ENCODE measurements at places on chromosomes 3 and 15.

DNA sequence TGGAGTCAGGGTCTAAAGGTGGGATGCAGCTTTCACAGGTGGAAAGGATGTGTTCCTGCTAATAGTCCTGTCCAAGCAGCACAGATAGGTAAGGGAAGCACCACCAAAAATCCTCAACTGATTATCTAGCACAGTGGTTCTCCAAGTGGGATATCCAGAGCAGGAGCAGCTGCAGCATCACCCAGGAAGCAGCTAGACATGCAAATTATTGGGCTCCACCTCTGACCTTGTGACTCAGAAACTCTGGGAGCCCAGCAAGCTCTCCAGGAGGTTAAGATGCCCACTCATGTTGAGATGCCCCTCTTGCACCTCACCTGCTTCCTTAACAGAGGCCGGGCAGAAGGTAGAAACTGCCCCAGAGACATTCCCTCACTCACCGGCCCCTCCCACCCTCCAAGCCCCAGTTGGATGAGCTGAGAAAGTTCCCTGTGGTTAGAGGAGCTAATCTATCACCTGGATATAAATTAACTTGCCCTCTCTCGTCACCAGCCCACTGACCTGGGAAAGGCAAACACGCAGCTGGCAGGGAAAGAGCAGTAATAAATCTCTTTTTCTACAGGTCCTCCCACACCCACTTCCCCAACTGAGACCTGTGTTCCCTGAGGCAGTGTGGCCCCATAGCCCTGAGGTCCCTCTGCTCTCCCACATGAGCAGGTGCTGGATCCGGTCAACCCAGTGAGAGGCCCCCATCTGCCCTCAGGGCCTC, 39.3 kb downstream of the ADCY5 start:
- DNase-seq, result no peak

- DNase-seq, result no peak
These were observed 77.9 kb downstream of the RPN1 start for GRCh38 chr3:128572644-128573105.

GRCh38 chr3:54659347-54659746, 268.5 kb downstream of the LRTM1 start:
- no peak for DNase-seq

DNA sequence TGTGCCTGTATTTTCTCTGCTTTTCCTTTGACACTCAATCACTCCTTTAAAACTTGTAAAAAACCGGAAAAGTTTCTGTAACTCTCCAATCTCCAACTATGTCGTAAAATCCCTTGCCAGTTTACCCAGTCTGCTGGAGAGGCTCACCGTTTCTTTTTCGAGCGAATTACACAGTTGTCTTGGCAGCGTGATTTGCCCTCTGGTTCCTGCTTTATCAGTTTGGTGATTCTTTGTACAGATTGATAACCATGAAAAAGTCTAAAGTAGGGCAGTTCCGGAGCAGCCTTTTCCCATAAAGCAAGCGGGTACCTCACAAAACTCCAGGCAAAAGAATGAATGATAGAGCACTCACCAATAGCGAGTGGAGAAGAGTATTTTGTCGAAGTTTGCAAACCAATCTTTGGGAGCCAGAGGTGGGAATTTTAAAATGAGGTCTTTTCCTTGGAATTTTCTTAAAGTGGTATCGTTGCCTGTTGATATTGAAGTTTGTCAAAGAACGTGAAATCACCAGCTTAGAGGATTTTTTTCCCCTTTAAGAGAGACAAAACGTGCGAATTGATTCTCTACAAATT, at the start of gene TTC23:
Gene TTC23, minus strand, starts transcription at position 312 of the 572 bp plus-strand sequence. CDS start 20,869 bp downstream, outside the sequence.
- DNase-seq, result no peak

GRCh38 chr3:38004415-38005075, 14.0 kb downstream of the VILL start:
- no peak for DNase-seq

DNA sequence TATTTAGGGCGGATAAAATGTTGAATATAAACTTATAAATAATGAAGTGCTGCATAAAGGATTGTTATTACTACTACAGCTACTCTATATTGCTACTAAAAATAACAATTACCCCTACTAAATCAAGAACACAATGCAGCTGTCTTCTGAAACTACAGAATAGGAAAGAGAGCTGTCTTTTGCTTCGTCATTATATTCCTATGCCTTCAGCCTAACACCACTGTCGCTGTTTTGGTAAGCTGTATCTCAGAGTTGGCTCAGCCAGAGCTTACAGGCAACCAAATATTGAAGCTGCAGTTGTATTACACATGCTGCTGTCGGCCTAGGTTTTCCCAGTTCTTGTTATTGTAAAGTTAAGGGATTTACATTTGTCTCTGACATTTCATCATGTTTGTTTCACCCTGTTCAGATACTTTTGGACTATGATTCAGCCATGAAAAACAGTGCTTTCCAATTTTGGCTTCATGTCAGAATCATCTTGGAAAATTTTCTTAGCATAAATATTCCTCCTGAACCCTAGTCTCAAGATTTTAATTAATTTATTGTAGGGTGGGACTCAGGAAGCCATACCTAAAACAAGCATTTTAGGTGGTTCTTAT, 31.3 kb upstream of the LPP start:
- DNase-seq, result no peak

- DNase-seq, result no peak
These were observed 135.1 kb downstream of the RBPMS2 start for GRCh38 chr15:64640146-64640871.

DNA sequence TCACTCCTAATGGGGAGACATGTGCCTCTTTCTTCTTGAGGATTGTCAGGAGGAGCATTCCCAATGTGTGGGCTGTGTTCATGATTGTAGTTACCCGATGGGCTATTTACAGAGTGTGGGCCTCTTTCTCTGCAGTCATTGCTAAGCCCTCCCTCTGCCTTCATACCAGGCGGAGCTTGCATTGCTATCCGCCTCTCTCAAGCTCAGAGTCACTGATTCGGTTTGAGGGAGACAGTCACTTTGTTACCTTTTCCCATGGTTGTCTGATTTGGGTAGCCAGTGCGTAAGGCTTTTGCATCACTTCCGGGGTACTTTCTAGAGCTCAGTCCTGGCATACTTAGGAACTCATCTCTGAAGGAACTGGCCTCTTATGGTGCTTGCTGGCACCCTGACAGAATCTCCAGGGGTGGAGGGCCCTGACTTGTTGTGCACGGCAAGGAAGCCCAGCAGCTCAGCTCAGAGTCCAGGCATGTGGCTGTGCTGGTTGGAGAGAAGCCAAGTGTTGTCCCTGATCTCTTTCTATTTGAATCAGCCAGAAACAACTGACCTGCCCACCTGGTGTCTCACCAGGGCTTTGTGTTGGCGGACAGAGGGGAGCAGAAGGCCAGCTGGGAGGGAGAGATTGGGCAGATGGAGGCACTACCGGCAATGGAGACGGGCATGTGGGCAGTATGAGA, 79.8 kb downstream of the EPHB1 start:
- DNase-seq, result no peak

- DNase-seq, result no peak
These were observed 61.9 kb downstream of the TM4SF4 start for GRCh38 chr3:149536429-149536828.

DNA sequence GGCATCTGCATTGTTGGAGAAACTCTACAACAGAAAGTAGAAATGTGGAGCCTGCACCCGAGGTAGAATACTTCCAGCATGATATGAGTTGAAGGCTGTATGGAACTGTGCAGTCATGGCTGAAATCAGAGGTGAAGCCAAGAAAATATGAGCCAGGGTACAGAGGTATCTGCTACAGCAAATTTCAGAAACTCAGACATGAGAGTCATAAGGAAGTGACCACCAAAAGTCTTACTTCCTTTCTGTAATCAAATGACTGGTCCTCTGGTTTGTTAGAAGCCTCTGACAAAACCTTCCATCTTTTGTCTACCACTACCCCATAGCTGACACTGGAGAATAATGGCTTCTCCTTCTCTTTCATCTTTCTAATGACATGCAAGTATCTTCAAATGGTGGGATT, 159.4 kb downstream of the TMEM108 start:
- DNase-seq, result no peak

DNA sequence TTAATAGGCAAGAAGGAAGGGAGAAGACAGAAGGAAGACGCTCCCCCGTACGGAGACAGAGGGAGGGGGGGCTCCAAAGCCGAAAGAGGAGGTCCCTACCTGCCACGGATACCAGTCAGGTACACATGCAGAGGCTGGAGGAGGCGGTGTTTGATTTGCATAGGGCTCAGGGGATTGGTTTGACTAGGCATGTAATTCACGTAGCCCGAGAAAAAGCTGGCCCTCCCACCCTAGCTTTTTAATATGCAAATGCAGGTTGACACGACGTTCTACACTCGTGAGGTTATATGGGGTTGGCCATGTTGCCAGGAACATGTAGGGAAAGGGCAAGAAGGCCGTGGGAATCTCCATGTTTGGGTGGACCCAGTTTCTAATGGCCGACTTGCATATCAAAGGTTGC, 29.8 kb downstream of the ZNF592 start:
- DNase-seq, result no peak

GRCh38 chr3:140537727-140538082, 140.2 kb upstream of the TRIM42 start:
- DNase-seq, result no peak

GRCh38 chr3:45191924-45192417, 34.1 kb downstream of the TMEM158 start:
- no peak for DNase-seq

GRCh38 chr3:100743535-100743934, 34.2 kb downstream of the TFG start:
- DNase-seq, result no peak

DNA sequence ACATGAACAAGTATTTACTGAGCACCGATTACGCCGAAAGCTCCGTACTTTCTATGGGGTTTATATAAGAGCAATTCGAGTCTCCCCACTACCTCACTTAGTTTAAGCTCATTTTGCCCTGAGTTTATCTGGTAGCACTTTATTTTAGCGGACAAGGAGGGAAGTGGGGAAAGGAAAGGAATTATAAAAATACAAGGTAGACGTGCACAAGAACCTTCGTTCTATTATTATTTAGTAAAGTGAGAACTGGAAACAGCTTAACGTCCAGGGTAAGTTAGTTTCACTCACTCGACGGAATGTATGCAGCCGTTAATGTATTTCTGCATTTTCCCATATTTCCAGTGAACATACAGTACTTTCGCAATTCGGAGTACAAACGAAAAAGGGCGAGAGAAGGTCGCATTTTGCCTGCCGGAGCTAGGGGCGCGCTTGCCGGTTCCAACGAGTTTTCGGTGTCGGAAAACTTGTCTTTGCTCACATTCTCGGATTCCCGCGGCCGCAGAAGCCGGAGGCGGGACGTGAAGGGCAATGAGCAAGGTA, 1.2 kb upstream of the STT3B start:
- DNase-seq, result no peak
